CD8-positive, alpha-beta memory T cell (primary cell): ENCODE measurements at places on chromosomes 3 and 15.

- no peak for DNase-seq
Observed at GRCh38 chr15:26698555-26698954, 74.3 kb downstream of the GABRB3 start.

DNA sequence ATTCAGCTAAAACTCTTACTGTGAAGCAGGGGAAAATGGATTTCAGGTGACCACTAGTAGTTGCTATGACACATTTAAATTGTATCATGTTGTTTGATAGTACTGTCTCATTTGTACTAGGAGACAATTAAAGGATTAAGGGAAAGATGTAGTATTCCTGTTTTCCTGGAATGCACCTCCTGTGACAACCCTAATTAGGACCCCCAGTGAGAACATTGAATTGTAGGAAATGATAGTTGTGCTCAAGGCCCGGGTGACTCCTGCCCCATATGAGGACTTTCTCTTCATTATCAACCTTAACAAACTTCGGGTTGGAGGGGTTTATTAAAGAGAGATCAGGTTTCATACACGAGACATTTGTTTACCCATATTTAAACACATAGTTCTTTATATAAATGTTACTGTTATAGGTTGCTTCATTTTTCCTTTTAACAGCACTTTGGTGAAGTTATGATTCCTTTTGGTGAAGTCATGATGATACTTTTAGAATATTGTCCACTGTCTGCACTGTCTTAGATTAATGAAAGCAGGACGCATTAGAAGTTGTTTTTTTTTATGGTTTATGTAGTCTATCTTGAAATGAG lies 392.6 kb upstream of the NAALADL2 start:
- no peak for DNase-seq

- peak; percentile 75 for DNase-seq
Observed at GRCh38 chr3:161310649-161311423, 60.5 kb downstream of the SPTSSB start.

DNA sequence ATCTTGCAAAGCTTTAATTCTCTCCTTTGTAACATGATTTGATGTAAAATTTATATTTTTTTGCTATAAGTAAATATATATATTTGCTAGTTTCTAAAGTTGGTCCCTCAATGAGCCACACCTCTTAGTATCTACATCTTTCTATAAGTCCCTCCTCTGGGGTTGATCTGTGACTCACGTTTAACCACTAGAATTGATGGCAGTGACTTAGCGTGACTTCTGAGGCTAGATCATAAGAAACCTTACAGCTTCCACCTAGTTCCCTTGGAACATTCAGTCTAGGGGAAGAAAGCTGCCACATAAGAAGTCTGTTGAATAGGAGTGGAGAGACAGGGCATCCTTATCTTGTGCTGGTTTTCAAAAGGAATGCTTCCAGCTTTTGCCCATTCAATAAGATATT lies 56.6 kb upstream of the TNIK start:
- no peak for DNase-seq

DNA sequence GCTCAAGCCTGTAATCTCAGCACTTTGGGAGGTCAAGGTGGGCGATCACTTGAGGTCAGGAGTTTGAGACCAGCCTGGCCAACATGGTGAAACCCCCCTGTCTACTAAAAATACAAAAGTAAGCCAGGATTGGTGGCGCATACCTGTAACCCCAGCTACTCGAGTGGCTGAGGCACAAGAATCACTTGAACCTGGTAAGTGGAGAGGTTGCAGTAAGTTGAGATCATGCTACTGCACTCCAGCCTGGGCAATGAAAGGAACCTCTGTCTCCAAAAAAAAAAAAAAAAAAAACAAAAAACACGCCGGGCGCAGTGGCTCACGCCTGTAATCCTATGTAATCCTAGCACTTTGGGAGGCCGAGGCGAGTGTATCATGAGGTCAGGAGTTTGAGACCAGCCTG lies 18.9 kb upstream of the AP4E1 start:
- no peak for DNase-seq

DNA sequence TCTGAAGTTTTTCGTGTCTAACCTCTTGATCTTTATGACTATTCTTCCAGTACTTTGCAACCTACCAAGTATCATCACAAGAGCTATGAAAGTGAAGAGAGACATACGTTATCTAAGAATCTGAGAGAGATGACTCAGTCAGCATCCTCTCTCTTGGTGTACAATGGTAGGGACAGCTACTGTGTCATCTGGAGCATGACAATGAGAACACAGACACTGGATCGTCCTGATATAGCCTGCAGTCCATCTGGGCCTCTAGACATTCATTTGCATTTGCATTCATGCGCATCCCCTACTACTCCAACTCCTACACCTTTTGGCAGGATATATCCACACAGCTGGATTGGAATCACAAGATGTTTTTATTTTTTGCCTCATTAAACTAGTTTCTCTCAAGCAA lies 115.2 kb downstream of the PEX5L start:
- DNase-seq: no peak

DNA sequence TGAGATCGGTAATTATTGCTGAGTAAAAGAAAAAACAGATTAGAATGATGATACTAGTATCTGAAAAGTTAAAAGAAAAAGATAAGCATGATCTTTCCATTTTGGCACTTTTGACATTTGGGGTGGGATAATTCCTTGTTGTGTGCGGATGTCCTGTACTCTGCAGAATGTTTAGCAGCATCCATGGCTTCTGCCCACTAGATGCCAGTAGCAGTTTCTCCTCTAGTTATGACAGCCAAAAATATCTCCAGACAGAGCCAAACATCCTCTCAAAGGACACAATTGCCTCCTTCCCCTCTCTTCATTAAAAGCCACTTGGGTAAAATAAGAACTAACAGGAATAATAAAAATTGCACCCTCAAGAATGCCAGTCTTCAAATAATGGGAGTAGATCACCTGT lies 468.8 kb upstream of the GRM7 start:
- DNase-seq: no peak

- DNase-seq: no peak
Observed at GRCh38 chr3:177733936-177734335, 536.7 kb upstream of the TBL1XR1 start.

DNA sequence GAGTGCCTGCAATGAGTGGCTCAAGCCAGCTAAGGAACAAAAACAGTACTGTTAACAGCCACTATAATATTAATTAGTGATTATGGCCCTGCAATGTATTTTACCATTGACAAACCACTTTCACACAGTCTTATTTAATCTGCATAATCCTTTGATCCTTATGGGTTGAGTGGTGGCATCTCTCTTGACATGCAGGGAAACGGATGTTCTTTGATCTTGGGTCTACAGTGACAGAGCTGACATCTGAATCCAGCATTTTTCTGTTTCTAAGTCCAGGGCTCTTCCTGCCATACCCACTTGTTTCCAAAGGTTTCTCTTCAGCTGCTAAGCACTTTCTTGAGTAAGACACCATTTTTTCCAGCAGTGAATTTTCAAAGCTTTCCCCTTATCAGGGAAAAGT lies 277.7 kb upstream of the ROPN1 start:
- DNase-seq: no peak

DNA sequence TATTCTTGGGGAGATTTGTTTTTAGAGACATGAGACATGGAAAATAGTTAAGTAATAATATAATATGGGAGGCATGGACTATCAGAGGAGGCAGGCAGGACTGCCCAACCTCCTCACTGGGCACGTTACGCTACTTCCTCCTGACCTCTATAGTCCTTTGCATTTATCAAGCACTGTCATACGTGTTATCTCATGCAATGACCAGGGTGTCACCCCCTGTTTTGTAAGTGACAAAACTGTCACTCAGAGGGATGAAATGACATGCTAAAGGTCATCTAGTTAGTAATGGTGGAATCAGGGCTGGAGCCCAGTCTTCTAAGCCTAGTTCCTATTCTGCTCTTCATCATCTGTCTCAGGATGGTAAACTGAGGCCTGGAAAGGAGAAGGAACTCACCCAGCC lies 66.7 kb downstream of the ST6GAL1 start:
- DNase-seq: no peak

DNA sequence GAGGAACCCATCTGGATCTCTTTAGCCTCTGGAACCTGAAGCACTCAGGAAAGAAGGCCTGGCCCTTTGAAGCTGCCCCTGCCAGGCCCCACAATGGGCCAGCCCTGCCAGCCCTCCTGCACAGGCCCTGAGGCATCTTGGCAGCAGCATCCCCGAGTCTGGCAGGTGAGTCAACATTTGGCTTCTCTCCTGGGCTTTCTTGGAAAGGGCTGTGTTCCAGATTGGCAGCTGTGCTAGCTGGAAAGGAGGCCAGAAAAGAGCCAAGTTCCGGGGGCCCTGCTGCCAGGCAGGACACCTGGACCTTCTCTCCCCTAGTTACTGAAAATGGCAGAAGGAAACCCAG lies 187.2 kb downstream of the SHQ1 start:
- DNase-seq: no peak

DNA sequence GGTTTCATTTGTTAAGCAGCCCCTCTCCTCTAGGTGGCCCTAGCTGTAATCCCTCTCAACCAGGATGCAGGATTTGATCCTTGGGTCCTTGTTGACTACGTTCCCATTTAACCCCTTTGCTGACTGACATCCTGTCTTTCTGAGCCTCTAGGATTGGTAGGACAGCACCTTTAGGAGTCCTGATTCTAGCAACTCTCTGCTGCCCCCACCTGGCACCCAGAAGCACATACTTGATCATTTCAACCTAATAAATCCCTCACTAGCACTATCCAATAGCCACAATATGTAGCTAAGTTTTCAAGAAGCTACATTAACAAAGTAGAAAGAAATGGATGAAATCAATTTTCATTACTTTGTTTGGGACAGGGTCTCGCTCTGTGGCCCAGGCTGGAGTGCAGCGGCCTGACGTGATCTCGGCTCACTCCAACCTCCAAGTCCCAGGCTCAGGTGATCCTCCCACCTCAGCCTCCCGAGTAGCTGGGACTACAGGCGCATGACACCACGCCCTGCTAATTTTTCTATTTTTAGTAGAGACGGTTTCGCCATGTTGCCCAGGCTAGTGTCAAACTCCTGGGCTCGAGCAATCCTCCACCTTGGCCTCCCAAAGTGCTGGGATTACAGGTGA lies 28.3 kb downstream of the RSL24D1 start:
- DNase-seq: peak; percentile 26

- DNase-seq: no peak
Observed at GRCh38 chr3:172040981-172041963, 1.9 kb downstream of the FNDC3B start.

GRCh38 chr3:42459151-42459550 lies 43.3 kb upstream of the VIPR1 start:
- no peak for DNase-seq

GRCh38 chr3:94978084-94978483 lies 915.2 kb downstream of the NSUN3 start:
- no peak for DNase-seq

DNA sequence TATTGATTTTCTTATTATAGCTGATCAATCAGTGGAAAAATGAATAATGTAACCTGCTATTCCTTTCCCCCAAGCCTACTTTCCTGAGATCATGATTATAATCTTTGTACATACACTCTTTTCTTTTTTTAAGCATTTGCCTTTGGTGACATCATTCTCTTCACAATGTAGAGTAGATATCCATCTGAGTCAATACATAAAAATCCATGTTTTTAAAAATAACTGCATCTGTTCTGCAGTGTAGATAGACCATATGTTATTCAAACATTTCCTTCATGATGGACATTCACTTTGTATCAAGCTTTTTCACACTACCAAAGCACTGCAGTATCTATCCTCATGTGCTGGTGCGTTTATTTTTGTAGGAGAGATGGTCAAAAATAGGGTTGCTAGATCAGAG lies 211.1 kb downstream of the PTPRG start:
- no peak for DNase-seq

DNA sequence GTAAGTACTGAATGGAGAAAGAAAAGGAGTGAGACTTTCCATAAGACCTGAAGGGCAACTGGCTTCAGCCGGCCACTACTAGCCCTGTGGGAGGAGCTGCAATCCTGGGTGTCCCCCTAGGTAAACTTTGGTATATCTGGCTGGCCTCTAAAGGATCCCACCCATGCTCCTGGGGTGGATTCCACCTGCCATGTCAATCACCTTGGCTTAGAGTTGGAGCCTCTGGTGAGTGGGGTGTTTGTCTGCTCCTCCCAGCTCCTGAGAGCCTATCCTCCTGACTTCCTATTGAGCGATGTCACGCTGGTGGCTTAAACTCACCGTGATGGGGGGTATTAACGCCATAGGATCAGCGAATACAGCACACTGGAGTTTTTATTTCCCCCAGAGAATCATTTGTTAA lies 2.6 kb downstream of the SPTBN5 start:
- no peak for DNase-seq

DNA sequence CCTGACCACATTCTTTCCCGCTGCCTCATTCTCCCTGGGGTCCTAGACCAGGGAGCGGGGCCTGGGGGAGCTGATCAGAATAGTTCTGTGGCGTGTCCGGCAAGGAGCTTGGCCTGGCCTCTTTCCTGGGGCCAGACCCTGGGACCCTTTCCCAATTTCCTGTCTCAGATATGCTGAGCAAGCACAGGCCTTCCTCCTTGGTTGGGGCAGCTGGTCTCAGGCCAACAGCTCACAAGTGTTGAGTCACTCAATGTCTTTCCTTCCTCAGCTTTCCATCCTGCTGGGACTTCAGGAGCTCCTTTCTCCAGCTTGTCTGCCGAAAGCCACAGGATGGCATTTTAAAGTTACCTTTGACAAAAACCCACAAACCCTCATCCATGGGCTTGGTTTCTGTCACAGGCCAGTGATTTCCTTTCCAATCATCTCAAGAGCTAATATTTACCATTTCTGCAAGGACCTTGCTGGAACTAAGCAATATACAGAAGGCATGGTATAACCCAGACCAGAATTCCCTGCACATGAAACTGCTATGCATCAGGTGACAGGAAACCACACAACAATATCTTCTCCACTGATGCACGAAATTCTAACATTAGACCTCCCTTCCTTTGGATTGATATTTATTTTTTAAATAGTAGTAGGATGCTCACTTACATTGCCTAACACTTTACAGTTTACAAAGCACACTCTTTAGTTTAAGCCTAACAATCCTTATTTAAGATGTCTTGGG lies 19.5 kb upstream of the TIMP4 start:
- no peak for DNase-seq

DNA sequence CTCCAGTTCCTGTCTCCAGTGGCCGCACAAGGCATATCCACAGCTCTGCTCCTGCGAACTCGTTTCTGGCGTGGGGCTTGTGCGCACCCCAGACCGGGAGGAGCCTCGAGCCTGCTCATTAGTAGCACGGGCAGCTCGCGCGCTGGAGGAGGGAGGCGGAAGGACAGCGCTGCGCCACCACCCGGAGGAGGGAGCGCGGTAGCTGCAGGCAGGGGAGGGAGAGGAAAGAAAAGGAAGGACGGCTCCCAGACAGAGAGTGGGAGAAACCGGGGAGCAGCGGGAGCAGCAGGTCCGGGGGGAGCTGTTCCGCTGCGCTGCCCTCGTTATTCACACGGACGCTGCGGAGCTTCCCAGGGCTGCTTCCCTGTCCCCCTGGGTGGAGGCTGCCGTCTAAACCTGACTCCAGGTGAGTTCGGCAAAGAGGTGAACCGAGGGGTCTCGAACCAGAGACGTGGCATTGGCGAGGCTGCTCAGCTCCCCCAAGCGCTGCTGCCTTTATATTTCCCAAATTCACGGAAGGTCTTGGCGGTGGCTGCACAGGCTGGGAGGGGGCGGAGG lies 121.3 kb upstream of the ZNF717 start:
- no peak for DNase-seq
